Heart left ventricle (tissue), 16 donors: ENCODE measurements at places on chromosomes 6 and 20. TPM values are rescaled to one million over a fixed set of nuclear protein-coding genes. Genes with fewer than 3 reads are reported as not detected.

The SYNDIG1 gene
- 23.0 TPM for total RNA-seq

GRCh38 chr20:35564905-35565304 is 23.0 kb downstream of the ERGIC3 start:
- no peak overlapping the region for H3K27ac ChIP-seq
- no peak overlapping the region for H3K4me3 ChIP-seq
- H3K27me3 ChIP-seq = no peaks in the 10 kb centered on the region

DNA sequence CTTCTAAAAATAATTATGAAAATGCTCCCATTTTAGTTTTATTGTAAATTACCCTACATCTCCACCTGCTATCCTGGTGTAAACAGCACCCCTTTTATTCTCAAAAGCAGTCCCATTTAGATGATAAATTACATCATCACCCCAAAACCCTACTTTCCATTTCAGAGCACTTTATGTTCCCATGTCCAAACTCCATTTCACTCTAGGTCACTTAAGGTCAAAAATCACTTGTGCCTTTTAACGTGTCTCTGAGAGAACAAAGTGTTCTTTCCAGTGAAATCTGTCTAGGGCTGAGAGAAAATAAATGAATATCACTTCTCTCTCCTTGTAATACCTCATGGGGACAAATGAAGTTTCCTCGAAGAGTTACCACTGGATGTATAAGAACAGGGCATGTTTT is 157.3 kb downstream of the INSM1 start:
- H3K27me3 ChIP-seq = no peaks in the 10 kb centered on the region
- no peak overlapping the region for H3K27ac ChIP-seq
- no peak for DNase-seq
- no peak overlapping the region for H3K4me3 ChIP-seq

DNA sequence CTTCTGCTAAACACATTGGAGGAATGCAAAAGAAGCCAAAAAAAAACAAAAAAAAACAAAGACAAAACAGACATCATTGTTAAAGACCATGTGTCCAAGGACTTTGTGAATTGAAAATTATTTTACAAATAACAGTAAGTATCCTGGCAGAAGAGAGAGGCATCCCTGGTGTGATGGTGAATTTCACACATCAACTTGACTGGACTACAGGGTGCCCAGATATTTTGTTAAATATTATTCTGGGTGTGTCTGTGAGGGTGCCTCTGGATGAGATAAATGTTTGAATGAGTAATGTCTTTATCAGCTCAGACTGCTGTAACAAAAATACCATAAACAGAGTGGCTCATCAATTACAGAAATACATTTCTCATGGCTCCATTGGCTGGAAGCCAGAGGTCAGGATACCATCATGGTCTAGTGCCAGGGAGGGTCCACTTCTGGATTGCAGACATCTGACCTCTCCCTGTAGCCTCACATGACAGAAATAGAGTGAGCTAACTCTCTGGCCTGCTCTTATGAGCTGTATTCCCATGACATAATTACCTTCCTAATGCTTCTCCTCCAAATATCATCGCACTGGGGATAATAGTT is 12.2 kb upstream of the C6orf118 start:
- no peaks in the 10 kb centered on the region for H3K27me3 ChIP-seq
- no peak for DNase-seq
- H3K27ac ChIP-seq = no peak overlapping the region
- no peak overlapping the region for H3K4me3 ChIP-seq
- no peaks in the 10 kb centered on the region for H3K4me1 ChIP-seq

DNA sequence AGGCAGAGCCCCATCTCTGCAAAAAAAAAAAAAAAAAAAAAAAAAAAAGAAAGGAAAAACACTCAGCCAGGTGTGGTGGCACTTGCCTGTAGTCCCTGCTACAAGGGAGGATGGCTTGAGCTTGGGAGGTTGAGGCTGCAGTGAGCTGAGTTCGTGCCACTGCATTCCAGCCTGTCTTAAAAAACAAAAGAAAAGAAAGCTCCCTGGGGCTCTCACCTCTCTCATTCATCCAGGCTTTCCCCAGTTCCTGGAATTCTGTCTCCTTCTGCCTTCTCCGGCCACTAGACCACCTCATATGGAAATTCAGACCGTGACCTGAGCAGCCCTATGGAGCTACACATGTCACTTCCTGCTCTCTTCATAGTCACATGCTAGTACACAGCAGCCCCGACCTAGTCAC is 101.1 kb upstream of the TAB2 start:
- no peaks in the 10 kb centered on the region for H3K4me1 ChIP-seq
- no peaks in the 10 kb centered on the region for H3K27me3 ChIP-seq
- H3K27ac ChIP-seq = no peak overlapping the region
- no peak for DNase-seq
- H3K36me3 ChIP-seq = no peaks in the 10 kb centered on the region

DNA sequence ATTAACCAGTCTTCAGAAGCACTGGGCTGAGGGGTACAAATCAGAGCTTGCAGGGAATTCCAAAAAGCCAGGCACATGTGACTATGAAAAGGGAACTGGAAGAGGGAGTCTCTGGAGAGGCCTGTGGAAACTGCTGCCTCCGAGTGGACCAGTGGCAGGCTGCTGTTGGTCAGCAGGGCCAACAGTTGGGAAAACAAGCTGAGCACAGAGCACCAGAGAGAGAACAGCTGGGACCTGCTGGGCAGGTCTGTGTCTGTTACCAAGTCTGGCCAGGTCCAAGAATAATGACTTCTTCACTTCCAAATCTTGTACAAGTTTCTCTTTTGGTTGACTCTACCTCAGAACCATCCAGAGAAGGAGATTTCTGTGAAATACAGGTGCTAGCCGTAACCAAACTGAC is 81.4 kb downstream of the LIN28B start:
- no peak overlapping the region for H3K4me3 ChIP-seq
- no peaks in the 10 kb centered on the region for H3K4me1 ChIP-seq
- no peak for DNase-seq

DNA sequence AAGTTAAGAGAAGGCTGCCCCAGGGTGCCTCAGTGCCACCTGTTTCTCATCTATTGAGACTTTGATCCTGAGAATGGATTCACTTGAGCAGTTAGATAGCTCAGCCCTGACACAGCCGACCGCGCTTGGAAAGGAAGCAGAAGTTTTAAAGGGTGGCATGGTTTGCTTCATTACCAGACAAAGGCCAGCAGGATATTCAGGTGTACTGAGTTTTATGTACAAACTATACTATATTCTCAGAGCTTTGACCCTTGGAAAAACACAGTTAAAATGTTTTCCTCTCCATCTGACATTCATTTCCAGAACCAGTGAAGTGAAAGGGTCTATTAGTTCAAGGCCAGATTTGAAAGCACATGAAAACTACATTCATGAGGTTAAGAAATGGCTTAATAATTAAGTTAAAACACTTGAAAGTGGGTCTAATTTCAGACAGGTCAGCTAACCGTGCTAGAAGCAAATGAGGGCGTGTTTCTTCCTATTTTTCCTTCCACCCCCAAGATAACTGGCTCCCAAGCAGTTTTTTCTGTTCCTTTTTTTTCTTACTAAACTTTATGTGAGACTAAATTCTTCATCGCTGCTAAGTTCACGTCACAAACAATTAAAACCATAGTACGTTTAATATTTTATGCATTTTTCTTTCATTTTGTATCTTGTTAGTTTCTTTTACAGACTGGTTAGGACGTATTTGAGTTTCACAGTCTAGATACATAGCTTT is 385.3 kb upstream of the SOX4 start:
- no peak for DNase-seq
- no peaks in the 10 kb centered on the region for H3K36me3 ChIP-seq
- no peak overlapping the region for H3K27ac ChIP-seq
- H3K4me3 ChIP-seq = no peak overlapping the region
